ENCODE measurements at places on chromosomes 3 and 15. TPM values are rescaled to one million over a fixed set of nuclear protein-coding genes. Genes with fewer than 3 reads are reported as not detected.

- no peak for DNase-seq
Observed at GRCh38 chr15:43498990-43499389, 6.0 kb upstream of the TP53BP1 start.

CELSR3 gene
- polyA plus RNA-seq = 0.67 TPM

- DNase-seq = no peak
Observed at GRCh38 chr15:93553167-93553935, 464.3 kb upstream of the RGMA start.

TERC gene
- polyA plus RNA-seq = 0.59 TPM

DNA sequence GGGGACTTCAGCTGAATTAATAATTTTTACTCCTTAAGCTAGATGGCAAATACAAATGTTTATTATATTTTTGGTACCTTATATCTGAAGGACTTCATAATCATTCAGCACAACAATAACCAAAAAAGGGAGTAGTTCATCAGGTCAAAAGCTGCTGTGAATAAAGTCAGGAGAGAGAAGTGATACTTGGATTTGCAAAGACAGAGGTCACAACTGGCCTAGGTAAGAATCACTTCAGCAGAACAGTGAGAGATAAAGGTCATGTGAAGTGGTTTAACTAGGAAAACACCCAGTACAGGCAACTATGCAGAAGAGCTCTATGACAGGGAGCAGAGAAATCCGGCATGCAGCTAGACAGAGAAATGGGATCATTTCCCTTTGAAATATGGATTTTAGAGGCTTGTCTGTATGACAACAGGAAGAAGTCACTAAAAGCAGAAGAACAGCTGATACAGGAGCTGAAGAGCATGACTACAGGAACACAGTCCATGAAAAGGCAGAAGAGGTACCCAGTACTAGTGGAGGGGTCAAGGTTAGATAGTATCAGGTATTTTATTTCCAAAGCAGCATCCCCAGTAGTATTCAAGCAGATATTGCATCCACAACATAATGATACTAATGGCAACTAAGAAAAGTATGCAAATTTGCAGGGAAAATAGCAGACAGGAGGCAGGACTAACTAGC is 25.7 kb downstream of the ZMAT3 start:
- no peak for DNase-seq

DNA sequence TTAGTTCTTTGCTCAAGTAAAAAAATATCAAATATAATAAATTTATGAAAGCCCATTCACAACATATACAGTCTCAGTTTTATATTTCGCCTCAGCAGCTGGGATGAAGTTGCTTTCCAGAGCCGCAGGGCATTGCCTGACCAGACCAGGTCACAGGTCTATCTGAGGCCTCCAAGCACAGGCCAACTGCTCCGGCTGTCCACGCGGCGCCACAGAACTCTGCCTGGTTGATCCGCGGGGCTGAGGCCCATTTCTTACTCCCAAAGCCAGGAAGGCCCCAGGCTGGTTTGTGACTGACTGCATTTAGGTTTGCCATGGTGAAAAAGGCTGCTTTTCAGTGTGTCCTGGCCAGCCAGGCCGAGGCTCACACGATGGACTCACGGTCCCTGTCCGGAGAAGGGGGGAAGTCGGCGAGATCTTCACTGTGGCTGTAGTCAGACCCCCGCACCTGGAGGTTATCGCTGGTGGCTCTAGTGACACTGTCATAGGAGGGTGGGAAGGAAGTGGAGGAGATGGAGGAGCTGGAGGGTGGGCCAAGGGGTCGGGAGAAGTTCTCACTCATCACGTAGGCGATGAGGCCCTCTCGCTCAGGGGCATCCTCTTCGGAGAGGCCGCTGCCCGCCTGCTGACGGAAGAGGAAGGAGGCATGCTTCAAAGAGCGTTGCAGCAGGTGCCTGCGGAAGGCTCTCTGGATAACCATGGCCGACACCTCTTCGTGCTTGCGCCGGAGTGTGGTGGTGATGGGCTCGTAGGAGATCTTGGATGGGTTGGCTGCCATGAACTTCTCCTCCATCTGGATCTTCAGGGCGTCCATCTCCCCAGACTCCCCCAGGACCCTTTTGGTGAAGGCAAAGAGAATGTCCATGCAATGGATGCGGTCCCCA is 54.1 kb downstream of the EXOG start:
- no peak for DNase-seq

GPR156 gene
- polyA plus RNA-seq = 2.4 TPM

DNA sequence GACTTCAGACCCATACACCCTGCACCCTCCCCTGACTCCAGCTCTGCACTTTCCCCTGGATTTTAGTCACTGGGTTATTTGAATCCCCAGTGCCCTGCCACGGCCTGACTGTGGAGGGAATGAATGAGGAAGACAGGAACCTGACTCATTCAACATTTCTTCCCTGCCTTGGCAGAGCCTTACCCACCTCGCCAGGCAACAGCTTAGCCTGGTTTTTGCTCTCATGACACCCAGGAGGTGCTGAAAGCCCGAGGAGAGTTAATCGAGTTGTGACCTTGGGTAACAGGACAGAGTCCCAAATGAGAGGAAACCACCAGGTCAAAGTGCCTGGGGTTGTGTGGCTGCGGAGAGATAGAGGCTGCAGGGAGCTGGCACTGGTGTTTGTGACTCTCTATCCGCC is 128.3 kb downstream of the SMAD6 start:
- no peak for DNase-seq

DNA sequence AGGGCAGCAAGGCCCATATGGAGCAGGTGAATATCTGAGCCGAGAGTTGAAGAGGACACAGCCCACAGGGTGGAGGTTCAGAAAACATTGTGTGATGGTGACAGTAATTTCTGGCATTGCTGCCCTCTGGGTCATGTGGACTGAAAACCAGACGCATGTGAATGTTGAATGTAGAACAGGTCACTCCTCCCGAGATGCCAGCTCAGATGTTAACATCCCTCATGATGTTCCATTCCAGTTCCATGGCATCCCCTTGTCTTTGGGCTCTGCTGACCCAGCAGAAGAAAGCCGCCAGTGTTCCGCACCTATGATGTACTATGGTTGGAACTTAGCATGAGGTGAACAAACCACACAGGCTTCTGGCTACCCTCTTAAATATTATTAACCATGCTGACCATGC is 110.7 kb upstream of the CTDSPL start:
- no peak for DNase-seq

DPPA2 gene
- polyA plus RNA-seq = 1.3 TPM

UBL7 gene
- polyA plus RNA-seq = 67.7 TPM

DNA sequence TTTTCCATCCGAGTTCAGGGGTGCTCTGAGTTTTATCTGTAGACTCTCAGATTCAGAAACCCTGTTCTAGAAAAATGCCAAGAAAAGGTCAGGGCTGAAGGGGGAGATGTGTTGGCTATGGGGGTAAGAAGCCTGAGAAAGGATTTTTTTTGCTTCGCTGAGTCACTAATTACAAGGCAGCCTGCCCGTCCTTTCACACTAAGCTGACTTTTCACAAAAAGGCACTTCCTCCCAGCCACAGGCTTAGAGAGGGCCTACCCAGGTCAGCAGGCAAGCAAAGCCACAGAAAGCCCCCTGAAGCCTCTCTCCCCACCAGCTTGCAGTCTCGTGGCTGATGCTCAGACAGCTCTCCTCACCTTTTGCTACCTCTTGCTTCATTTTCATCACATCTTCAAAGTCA is 192.6 kb upstream of the PRICKLE2 start:
- no peak for DNase-seq

DNA sequence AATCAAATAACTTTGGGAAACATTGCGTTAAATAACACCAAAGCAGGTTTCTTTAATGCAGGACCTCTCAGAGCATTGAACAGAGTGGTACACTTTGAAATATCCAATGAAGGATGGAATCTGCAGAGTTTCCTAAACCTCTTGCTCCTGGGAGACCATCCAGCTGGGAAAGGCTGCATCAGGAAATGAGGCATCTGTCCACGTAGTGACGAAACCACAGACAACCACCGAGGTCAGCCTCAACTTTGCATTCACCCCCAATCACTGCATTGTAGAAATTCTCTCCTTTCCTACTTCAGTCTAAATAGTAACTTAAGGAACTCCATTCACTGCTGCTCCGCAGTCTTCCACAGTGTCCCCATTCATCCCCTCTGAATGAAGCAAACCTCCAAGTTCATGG is 41.5 kb upstream of the CDV3 start:
- no peak for DNase-seq

DNA sequence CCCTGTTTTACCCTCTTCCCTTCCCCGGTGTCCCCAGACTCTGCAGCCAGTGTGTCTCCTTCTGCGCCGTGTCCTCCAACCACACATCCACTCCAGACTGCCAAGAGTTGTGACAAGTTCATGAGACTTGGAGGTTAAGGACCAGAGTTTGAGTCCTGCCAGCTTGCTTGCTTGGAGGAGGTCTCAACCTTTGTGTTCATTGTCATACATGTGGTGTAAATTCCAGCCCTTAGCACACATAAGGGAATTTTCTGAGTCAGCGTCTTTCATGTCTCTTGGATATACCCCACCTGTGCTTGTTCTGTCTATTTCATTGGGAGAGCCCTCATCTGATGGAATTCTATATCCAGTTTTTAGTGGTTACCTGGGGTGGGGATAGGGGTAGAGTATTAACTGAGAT is 13.3 kb downstream of the CORO2B start:
- no peak for DNase-seq

- no peak for DNase-seq
Observed at GRCh38 chr15:71129669-71130068, 14.4 kb downstream of the THSD4 start.

- no peak for DNase-seq
Observed at GRCh38 chr15:51044037-51044727, 50.5 kb downstream of the TNFAIP8L3 start.

DNA sequence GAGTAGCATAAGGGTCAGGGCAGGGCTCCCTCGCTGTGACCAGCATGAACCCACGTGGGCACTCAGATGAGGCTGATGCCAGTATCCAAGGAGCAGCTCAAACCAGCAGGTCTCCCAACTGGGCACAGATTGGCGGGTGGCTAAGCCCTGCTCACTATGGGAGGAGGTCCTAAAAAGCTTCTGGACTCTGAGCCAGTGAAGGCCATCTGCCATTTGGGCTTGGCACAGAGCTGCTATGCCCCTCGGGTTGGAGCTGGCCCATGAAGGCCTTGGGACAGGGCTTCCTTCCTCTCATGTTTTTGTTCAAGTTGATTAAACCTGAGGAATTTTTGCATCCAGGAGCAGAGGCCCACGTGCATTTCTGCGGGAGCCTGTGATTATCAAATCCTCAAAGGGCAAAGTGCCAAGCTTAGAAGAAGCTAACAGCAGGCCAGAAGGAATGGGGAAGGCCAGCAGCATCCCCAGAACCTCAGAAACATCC is 4.3 kb upstream of the STRA6 start:
- no peak for DNase-seq

CCDC54 gene
- 0.12 TPM for polyA plus RNA-seq

P4HTM gene
- polyA plus RNA-seq = 34.0 TPM

SI gene
- polyA plus RNA-seq = not detected

MINAR1 gene
- polyA plus RNA-seq = 0.91 TPM

Measured in left renal pelvis (tissue), 4 donors.